ENCODE measurements at places on chromosomes 12 and 14.

DNA sequence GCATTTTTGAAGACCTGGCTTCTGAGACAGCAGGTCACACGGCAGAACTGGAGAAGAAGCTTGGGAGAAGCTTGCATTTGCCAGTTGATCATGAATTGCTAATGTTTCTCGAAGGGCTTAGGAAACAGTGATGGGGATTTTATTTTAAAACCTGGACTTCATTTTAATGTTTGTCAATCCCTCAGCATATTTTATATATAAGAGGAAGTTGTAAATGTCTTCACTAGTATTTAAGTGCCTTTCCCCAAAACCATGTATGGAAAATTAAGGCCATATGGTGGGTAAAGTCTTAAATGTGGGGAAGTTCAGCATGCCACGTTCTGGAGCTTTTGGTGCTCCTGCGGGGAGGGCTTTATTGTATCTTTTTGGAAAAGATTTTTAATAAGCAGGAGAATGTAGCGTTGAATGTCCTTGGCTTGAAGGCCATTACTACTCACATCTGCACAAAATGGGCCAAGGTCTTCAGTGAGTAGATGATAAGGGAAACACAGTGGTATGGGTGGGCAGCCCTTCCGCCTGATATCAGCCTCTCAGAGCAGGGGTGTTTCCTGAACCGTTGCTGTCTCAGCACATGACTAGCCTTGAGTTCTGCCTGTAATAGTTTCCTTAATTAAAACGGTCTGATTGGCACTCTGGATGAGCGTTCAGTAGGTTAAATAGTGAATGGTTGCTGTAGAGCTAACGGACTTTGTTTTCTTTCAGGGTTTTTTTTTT, 511.4 kb downstream of the PCNX1 start:
- no peak for DNase-seq

GRCh38 chr14:72264716-72265115, 332.5 kb downstream of the RGS6 start:
- DNase-seq = no peak

- no peak for DNase-seq
Measured at GRCh38 chr12:18813753-18814152, 75.8 kb downstream of the CAPZA3 start.

DNA sequence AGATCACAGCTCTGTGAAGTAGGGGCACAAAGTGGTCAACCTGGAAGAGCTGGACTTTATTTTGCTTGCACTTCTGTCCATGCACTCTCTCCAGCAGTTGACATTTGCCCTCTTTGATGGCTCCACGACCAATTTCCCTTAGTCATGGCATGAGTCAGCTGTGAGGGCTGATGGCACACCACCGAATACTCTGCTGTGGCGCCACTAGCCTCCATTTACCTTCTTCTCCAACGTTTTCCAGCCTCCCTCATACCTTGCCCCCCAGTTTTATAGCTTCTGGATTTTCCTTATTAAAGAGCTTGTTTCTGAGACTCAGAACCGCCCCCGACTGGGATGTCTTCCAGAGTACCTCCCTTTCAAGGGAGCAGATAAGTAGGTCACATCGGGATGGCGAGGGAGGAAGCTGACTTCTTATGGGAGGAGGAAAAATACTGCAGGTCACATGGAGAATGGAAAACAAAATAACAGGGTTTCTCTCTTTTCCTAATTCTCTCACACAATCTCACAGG, 17.6 kb downstream of the NINJ2 start:
- DNase-seq = no peak

DNA sequence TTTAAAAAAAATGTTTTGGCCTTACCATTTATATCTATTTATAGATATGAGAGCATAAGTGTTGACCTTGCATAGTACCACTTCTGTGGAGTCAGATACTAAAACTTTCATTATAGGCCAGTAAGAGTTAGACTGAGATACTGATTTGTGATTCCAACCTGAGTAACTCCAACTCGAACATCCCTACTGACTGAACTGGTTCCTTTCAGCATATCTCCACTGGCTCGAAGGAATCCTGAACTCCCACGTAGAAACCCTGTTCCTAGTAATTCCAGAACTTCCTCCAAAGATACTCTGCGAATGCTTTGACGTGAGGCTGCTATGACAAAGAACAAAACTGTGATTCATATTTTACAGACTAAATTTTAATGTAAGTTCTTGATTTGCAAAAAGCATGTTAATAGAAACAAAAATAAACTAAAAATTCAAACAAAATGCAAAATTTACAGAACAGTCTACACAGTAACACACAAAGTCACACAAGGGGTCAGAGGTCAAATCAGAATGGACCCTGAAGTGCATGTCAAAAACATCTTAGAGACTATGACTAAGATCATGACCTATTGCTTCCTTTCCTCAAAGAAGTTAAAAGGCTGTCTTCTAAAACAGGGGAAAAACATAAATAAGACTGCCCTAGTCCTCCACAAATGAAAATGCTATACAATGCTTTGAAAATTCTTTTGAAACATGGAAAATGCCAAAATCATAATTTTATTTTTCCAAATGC, 31.5 kb downstream of the HEATR5A start:
- DNase-seq = no peak

All from activated CD4-positive, alpha-beta memory T cell treated with anti-CD3 and anti-CD28 coated beads, Interleukin-2, amount 10 ng/mL, durations not matched to agents 7 days and 5 days (primary cell).